GM20000 (cell line): ENCODE measurements at places on chromosomes 2 and 18.

DNA sequence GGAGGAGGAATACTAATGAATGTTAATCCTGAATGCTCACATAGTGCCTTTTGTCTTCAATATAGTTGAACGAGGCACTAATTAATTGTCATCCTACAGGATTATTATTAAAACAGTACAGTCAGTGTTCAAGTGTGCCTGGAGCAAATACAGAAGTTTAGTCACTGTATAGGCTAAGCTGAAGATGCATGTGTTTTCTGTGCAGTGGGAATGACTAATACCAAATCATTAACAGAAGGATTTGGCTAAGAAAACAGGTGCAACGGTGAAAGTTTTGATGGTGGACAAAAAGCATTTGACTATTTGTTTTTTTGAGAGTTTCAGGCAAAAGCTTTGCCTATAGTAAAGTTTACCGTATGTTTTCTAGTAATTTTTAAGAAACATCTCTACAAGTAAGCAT, 62.8 kb downstream of the DCC start:
- DNase-seq: no peak

GRCh38 chr2:216536734-216537210, 38.1 kb downstream of the RPL37A start:
- no peak for DNase-seq

DNA sequence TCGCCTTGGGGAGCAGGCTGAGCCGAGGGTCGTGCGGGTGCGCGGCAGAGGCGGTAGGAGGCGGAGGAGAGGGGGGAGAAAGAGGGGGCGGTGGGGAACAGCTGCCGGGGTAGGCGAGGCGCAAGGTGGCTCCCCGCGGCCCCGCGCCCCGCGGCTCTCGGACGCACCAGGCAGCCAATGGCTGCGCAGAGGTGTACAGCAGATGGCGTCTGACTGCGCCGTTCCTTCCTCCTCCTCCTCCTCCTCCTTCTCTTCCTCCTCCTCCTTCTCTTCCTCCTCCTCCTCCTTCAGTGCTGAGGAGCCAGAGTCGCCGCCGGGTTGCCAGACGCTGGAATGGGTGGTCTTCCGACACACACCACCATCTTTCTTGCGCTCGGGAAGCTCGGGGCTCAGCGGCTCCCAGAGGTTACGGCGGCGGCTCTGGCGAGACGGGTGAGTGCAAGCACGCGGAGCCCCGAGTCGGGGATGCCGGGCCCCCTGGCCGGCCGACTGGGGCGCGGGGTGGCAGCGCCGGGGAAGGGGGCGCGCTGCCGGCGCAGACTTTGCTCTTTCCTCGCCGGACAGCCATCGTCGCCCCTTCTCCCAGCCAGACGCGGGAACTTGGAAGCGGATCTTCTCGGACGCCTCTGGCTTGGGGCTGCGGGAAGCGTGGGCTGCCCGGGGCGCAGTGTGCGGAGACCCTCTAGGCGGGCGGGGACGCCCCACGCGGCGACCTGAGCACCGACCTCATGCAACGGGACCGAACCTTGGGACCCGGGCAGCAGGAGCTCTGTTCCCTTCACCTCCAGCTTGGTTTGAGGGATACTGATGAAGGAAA, at the start of gene THSD7B:
Gene THSD7B, plus strand, starts transcription at position 290 of the 817 bp plus-strand sequence. CDS start 116,634 bp downstream, outside the sequence.
- peak; percentile 39 for DNase-seq

DNA sequence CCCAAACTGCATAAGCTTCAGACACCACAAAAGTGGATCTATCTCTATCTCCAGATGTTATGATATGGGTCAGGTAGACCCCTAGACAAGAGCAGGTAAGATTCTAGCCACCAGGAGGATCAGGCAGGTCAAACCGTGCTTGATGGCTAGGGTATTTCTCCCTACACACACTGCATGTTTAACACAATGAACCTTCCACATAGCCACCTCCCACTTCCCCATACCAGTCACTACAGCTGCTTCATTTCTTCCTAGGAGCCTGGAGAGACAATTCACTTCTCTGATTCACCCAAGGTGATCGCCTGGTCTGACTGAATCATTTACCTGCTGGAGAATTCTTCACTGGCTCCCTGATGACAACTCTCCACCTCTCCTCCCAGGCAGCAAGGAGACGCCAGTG, 66.0 kb upstream of the MYCN start:
- DNase-seq: no peak

- no peak for DNase-seq
Observed at GRCh38 chr18:22912835-22913234, 20.3 kb upstream of the RBBP8 start.

DNA sequence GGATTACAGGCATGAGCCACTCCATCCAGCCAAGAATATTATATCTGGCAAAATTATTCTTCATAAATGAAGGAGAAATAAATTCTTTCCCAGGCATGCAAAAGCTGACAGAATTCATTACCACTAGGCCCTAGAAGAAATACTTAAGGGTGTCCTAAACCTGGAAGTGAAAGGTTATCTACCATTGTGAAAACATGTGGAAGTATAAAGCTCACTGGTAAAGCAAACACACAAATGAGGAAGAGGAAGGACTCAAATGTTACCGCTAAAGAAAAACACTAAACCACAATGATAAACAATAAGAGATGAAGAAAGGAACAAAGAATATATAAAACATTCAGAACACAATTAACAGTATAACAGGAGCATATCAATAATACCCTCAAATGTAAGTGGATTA, 171.8 kb downstream of the CAMKMT start:
- DNase-seq: no peak

DNA sequence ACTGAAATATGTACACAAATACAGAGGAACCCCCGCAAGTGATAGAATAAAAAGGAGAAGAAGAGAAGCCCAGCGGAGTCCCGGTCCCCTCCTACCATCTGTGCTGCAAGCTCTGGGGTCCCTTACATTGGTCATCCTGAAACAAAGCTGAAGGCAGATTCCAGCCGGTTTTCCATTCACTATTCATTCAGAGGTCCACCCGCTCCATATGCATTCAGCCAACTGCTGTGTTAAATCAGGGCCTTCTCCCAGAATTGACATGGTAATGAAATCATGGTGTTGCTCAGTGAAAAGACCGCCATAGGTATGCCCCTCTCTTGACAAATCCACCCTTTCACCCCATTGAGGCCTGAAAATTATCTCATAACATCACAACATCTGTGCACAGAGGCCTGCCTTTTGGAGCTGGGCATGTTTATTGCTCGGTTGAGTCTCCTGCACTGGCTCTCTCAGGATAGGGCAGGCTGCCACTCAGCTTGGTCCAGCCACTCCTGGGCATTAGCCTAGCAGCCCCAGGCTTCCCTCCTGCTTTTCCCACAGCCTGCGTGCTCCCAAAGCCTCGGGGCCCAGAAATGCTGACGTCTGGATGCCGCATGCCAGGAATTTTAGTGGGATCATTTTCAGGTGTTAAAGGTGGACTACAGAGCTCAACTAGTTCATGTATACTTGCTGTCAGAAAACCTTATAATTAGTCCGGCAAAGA, 39.3 kb upstream of the ID2 start:
- no peak for DNase-seq

DNA sequence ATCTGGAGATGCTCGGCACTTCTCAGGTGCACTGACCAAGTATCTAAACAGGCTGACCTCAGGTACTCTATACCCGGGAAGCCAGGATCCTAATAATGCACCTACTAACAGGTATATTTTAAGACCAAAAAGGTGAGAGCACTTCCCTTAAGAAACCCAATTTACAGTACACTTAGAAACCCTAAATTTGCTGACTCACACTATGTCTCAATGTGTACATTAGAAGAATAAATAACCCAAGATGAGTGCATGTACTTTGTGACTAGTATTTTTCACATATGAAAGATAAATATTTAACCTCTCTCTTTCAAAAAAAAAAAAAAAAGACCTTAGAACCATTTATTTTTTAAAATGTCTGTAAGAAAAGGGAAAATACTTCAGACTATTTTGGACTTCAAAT, 118.8 kb downstream of the ZNF516 start:
- no peak for DNase-seq

DNA sequence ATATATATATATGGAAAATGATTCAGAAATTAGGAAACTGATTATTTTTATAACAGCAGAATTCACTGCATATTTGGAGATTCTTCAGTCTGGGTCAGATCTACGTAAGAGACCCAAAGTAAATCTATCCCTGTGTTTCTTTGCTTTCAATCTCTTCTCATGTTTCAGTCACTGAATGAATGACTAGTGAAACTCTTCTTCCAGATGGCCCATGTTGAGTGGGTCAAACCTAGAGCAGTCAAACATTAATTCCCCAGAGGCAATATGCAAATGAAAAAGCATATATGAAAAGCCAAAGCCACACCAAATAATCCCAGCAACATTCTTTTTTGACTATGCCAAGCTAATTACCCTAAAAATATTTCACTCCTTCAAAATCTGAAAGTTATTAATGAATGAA, 317.3 kb downstream of the RBM43 start:
- DNase-seq: no peak

- DNase-seq: no peak
Observed at GRCh38 chr2:130870161-130870485, 33.4 kb downstream of the ARHGEF4 start.

- DNase-seq: no peak
Observed at GRCh38 chr2:105057005-105057404, 19.1 kb downstream of the MRPS9 start.

DNA sequence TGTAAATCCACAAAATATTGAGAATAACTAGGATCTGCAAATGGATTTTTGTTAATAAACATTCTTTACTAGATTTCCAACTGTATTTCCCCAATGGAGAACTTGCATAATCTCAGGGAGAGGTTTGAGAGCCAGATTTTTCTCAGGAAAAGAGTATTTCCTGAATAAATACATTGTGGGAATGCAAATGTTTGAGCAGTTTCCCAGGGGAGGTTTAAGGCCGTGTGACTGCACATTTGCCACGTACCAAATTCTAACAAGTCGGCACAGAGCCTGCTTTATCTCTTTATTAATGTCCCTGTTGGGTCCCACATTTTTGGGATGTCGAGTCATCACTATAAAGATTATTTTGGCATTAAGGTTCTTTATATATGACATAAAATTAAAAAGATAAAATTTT, 27.0 kb downstream of the TFPI start:
- no peak for DNase-seq

- DNase-seq: no peak
Observed at GRCh38 chr18:75041586-75041985, 167.4 kb downstream of the PTGR3 start.
